ENCODE measurements at places on chromosomes 7 and 10.

DNA sequence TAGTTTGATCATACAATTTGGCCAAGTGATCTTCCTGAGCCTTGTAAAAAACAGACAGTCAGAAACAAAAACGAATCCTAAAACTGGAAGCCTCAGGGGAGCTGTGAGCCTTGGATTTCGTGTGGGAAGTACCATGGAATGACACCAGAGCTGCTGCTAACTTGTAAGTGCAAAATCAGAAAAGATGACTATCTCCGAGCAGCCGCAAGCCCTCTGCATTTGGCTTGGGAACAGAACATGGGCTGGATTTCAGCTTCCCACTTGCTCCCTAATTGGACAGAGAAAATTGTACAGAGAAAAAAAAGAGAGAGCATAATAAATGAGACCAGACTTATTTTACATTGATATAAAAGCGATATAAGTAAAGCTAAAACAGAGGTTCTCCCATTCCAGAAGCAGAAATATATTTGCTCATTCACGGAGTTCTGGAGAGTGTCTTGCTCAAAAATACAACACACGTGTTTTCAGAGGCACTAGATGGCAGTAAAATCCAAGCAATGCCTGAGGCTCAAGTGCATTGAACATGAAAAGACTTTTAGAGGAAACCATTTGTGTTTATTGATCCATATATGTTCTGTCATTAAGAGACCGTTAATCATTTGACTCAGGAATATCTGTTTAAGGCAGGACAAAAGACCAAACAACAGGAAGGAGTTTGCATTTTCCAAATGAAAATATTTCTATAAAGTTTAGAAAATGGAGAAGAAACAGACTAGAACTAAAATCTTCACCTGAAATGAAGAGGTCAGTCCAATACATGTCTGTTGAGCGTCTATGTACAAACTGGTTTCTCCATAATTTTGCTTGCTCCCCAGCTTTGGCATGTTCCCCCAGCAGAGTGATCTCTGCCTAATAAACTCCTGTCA, 78.3 kb upstream of the SLC26A5 start:
- no peak for DNase-seq

GRCh38 chr10:11175823-11176243, 158.2 kb downstream of the CELF2 start:
- no peak for DNase-seq

DNA sequence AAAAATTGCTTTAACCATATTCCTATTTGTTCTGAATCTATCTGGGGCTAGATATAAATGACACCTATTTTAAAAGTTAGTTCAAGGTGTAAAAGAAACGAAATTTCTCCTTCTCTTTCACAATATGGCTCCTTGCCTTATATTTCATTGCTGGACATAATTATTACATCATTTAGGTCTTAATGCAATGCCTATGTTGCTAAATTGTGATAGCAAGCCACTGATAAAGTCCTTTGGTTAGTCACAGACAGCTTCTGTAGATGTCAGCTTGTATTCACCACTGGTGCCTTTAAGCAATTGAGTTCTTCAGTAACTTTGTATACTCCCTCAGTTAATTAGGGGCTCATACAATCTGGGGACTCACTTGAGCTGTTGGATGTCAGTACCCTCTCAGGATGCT, 1236.6 kb downstream of the GATA3 start:
- DNase-seq, result no peak

DNA sequence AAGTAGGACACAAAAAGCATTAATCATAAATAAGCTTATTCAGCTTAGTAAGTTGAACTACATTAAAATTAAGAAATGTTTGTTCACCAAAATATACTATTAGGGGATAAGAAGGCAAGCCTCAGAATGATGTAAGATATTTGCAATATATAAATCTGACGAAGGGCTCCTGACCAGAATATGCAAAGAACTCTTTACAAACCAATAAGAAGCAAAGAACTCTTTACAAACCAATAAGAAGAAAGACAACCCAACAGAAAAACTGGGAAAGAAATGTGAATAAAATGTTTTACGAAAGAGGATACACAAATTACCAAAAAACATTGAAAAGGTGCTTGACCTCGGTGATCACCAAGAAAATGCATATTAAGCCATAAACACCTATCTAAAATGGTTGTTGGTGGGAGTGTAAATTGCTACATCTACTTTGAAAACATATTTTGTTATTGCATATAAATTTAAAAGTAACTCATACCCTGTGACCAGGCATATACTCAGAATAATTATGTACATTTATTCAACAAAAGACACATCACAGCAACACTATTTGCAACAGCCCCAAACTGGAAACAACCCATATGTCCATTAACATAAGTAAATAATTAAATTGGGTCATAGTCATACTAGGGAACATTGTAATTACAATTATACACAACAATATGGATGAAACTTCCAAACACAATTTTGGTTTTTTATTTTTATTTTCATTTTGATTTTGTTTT, 83.3 kb upstream of the CTBP2 start:
- DNase-seq, result no peak

DNA sequence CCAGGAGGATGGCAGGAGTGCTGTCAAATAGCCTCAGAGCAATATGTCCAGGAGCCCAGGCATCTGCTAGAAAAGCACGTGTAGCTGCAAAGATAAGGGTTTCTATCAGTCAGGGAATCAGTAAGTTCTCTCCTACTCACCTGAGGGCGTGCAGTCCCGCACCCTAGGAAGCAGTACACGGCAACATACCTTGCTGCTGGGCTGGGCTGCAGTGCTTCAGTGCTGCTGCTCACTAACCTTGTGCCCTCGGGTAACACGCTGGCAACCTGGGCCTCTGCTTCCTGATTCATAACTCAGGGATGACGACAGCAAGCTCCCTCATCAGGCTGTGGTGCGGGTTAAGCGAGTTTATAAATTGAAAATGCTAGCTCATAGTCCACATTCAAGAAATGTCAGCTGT, 29.5 kb upstream of the CCNY start:
- no peak for DNase-seq

Measured in activated T-cell treated with anti-CD3 and anti-CD28 coated beads, Interleukin-2, amount 50 U/mL, for 24 hours (primary cell).